ENCODE measurements at places on chromosomes 13 and 19. TPM values are rescaled to one million over a fixed set of nuclear protein-coding genes. Genes with fewer than 3 reads are reported as not detected.

GRCh38 chr13:31963631-31964030, 67.9 kb upstream of the FRY start:
- peaks cover 13% of the 10 kb centered on the region for H3K4me1 ChIP-seq
- H3K4me3 ChIP-seq = no peak overlapping the region
- H3K36me3 ChIP-seq = no peaks in the 10 kb centered on the region
- H3K27ac ChIP-seq = no peak overlapping the region

DNA sequence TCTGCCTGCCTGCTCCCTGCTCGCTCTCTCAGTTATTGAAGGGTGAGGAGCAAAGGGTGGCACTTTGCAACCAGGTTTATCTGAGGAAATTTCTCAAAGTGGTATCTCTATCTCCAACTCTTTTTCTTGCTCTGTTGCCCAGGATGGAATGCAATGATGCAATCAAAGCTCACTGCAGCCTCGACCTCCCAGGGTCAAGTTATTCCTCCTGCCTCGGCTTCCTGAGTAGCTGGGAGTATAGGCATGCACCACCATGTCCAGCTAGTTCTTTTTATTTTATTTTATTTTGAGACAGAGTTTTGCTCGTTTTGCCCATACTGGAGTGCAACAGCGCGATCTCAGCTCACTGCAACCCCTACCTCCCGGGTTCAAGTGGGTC, 4.9 kb downstream of the ACTMAP start:
- H3K36me3 ChIP-seq = peaks cover 3% of the 10 kb centered on the region
- DNase-seq = peak; percentile 42
- H3K27ac ChIP-seq = peak overlapping the region; percentile 52

DNA sequence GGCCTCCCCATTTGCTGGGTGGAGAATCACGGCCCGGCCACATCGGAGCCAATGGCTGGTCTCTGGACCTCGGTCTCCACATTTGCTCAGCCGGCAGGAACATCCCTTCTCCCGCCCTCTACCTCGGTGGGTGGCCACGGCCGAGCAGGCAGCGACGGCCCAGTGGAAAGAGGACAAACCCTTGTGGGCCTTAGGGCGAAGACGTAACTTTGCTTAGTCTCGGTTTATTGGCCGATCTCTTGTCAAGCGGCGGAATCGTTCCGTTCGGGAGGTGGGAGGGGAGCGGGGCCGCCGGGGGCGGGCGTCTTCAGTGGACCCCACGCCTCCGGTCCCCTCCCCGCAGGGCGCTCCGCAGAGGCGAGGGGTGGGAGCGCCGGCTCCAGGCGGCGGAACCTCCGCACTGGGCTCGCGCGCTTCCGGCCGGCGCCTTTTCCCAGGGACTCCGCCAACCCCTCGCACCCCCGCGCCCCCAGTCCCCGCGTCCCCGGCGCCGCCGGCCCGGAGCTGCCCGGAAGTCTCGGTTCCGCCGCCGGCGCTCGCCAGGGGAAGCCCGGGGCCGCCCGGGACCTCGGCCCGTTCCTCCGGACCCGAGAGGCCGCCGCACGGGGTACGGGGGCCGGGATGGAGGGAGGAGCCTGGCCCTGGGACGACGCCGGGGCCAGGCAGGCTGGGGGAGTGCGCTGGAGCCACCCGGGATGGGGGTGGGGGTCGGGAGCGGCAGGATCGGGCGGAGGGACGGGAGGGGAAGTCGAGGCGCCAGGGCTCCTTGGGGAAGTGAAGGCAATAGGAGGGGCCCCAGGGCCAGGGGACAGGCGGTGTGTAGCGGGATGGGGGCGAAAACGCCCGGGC, at the start of gene ZNF580:
TSS of gene ZNF580 (plus strand) at position 426 of the 849 bp plus-strand sequence. CDS start 1,507 bp downstream, outside the sequence.
- peaks cover 54% of the 10 kb centered on the region for H3K4me1 ChIP-seq
- peak; percentile 84 for DNase-seq
- peak within 1 kb of the TSS; percentile 91 for H3K27ac ChIP-seq
- H3K27me3 ChIP-seq = no peaks in the 10 kb centered on the region
- H3K36me3 ChIP-seq = peaks cover 5% of the 10 kb centered on the region

- no peaks in the 10 kb centered on the region for H3K4me1 ChIP-seq
- no peaks in the 10 kb centered on the region for H3K27me3 ChIP-seq
- H3K36me3 ChIP-seq = no peaks in the 10 kb centered on the region
- no peak overlapping the region for H3K4me3 ChIP-seq
- no peak for DNase-seq
These were observed 12.3 kb downstream of the CLDN10 start for GRCh38 chr13:95564733-95565291.

- no peak overlapping the region for H3K27ac ChIP-seq
- peaks cover 12% of the 10 kb centered on the region for H3K4me1 ChIP-seq
- H3K27me3 ChIP-seq = no peaks in the 10 kb centered on the region
- DNase-seq = no peak
- no peaks in the 10 kb centered on the region for H3K36me3 ChIP-seq
- H3K4me3 ChIP-seq = no peak overlapping the region
These were observed 21.0 kb upstream of the DPP9 start for GRCh38 chr19:4744451-4745174.

FGF14 gene
- 0.13 TPM for total RNA-seq

HIPK4 gene
- total RNA-seq = not detected

SYCN gene
- total RNA-seq = not detected

IGFL3 gene
- total RNA-seq = not detected

FOSB gene
- total RNA-seq = 1.6 TPM

PABPC3 gene
- 0.13 TPM for total RNA-seq
